Activated naive CD4-positive, alpha-beta T cell (primary cell): ENCODE measurements at places on chromosomes 12 and 14.

DNA sequence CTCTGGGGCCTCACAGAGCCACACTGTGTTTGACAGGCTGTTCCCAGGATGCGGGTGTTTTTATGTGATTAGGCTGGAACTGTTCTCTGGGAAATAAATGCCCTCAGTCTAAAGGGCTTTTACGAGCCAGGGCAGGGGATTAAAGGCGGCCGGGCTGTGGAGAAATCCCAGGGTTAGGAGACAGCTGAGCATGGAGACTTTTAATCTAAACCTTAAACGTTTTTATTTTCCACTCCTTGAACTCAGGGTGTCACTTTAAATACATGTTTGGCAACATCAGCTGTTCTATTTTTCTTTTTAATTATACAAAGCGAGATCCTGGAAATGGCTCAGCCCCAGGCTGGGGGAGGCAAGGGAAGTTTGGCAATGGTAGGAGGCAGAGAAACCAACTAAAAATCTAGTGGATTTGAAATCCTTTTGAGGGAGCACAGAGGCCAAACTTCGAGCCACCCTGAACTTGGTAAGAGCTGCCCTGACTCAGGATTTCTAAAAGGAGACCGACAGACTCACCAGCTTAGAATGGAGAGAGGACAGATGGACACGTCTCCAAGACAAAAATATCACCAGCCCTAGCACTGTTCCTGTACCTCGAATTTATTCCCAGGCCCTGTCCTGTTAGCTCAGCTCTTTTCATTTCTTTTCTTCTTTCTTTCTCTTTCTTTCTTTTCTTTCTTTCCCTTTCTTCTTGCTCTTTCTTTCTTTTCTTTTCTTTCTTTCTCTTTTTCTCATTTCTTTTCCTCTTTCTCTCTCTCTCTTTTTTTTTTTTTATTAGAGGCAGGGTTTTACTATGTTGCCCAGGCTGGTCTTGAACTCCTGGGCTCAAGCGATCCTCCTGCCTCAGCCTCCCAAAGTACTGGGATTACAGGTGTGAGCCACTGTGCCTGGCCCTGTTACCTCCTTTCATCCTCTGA lies 15.8 kb upstream of the ORAI1 start:
- no peak for DNase-seq

- DNase-seq: no peak
Observed at GRCh38 chr12:64968989-64969819, 144.8 kb downstream of the TBC1D30 start.

- no peak for DNase-seq
Observed at GRCh38 chr12:25197608-25198007, 2.6 kb downstream of the ETFRF1 start.

GRCh38 chr14:65210118-65210821 lies 108.0 kb upstream of the MAX start:
- DNase-seq: no peak

- no peak for DNase-seq
Observed at GRCh38 chr12:78559886-78560285, 304.7 kb upstream of the SYT1 start.

DNA sequence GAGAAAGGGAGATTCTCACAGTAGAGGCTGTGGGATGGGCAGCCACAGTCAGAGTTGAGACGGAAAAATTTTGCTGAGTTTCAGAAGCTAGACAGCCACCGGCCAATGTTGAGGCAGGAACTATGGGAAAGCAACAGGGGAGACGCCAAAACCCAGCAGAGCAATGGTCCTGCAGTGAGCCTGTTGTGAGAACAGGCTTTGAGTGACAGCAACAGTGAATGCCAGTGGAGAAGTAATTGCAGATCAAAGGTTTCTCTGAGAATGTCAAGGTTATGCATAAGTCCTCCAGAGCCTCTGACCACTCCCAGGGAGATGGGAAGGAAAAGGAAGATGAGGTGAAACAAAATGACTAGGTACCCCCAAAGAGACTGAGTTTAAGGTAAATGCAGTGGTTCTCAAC lies 54.2 kb upstream of the DAAM1 start:
- DNase-seq: no peak

GRCh38 chr14:22557846-22558220 lies 31.2 kb downstream of the DAD1 start:
- no peak for DNase-seq

DNA sequence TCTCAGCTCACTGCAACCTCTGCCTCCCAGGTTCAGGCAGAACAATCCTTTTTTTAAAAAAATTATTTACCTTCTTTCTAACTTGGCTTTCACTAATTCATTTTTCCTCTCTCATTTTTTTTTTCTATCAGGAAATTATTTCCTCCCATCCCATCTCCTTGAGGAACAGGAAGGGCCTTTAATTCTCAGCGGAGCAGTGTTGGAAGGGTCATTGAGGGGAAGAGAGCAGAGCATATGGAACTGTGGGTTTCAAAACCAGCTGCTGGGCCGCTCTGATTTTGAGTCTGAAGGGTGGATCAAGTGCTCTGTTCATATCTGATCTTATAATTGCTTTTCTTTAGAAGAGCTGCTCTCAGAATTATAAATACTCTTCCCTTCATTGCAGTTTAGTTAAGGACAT lies 29.0 kb downstream of the NUBPL start:
- no peak for DNase-seq

DNA sequence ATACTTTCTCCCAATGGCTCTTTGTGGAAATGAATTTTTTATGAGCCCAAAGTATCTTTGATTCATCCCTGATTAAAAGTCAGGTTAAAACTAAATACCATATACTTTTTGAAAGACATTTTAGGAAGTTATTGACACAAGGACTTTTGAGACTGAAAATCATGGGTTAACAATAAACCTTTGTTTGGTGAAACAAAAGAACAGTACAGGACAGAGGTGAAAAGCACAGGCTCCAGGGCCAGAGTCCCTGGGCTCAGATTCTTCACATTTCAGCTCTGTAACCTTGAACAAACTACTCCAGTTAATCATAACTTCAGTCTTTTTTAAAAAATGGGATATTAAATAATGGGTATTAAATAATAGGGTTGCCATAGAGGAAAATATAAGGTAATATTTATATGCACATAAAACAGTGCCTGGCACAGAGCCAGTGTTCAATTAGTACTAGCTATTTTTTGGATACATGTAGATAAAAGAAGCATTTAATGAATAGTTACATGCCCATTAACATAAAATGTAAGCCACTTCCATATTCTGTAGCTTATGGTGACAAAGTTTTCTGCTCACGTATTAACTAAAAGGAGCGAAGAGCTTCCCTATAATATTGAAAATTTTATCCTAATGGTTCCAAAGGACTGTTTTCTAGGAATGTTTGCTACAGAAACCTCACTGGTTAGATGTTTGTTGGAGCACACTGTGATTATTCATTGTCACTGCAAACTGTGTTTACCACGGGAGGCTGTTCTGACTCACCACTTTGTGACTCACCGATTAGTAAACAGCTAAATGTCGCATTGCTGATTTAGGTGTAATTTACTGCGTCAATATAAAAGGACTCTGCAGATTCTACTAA lies 255.4 kb downstream of the DAD1 start:
- DNase-seq: no peak

DNA sequence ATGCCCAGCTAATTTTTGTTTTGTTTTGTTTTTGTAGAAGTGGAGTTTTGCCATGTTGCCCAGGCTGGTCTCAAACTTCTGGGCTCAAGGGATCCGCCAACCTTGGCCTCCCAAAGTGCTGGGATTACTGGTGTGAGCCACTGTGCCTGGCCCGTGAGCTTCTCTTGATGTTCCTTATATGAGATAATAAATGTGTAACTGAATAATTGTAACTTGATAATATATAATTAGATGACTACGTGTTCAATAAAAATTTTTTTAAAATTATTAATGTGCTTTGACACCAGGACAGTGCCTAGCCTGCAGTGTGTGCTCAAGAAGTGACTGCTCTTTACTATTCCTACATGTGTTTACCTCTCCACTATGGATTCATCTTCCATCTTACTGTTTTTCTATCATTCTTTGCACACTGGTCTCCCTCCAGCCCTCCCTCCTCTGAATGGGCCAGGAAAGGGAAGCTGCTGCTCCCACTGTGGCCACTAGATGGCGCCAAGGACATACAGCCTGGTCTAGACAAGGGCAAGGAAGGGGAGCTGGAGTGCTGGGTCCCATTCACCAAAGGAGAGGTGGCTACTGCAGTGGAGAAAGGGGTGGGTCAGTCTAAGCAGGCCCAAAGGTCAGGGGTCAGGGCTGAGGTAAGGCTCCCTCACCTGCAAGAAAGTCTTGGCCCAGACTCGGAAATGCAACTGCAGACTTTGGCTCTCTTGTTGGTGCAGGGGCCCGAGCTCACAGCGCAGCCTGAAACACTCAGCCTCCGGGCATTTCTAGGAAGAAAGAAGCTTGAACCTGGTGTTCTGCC lies 14.7 kb upstream of the ZNF385A start:
- peak; percentile 82 for DNase-seq

GRCh38 chr12:5379749-5380496 lies 52.0 kb upstream of the NTF3 start:
- no peak for DNase-seq

GRCh38 chr14:56885825-56886224 lies 75.5 kb upstream of the OTX2 start:
- no peak for DNase-seq

DNA sequence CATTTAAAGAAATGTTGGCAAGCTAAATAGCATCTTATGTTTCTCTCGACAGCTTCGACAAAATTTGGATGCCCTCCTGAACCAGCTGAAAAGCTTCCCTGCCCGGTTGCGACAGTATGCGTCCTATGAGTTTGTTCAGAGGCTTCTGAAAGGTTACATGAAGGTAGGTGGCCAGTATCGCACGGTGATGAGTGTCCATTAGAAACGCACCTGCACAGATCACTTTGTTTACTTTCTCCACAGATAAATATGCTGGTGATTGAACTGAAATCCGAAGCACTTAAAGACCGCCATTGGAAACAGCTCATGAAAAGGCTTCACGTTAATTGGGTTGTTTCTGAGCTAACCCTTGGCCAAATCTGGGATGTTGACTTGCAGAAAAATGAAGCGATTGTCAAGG lies 36.5 kb downstream of the DYNC1H1 start:
- DNase-seq: no peak

DNA sequence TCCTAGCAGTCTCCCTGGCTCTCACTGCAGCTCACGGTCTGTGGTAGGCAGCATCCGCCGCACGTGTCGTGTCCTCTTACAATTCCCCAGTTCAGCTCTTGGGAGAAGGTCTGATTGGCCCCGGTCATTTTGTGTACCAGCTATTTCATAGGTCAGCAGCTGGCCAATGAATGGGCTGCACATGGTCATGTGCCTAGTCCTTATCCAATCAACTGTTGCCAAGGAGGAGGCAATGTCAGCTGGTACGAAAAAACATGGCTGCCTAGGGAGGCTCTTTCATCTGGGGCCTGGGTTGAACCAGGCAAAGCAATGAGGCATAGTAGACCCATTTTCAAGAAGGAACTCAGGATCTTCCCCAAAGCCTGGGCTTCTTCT lies 46.1 kb downstream of the RNFT2 start:
- DNase-seq: no peak

DNA sequence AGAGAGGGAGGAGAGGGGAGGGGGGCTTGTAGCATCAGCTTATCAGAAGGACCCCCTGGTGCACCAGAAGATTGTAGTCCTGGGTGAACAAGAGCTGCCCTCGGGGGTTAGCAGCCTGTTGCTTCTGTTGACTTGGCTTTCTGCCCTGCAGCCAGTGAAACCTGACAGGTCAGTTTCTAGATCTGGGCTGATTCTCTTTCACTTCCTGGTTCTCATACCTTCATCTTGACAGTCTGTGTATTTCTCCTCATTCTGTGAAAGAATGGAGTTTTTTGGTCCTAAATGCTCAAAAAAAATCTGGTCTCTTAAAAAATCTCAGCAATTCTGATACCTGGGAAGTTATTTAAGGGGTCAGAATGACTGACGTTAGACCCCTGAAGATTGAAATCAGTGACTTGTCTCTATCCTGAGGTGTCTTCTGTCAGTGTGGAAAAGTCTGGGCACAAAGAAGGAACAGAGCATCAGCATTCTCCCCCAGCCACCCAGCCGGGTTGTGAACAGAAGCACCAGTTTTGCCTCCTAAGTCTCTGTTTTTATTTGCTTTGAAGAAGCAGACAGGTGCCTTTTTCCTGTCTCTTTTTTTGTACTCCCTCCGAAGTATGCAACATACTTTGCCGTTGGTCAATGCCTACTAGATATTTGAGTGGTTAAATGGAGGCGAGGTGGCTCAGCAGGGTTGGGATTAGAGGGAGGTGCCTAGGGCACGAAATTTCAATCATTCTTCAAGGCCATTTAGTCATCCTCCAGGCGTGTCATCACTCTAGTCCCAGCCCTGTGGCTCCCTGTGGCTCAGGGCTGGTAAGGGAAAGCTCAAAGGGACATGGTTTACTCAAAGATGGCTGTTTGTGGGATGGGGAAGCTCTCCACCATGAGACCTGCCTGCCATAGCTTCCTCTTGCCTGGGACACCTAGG lies 24.0 kb downstream of the TTC9 start:
- DNase-seq: no peak

DNA sequence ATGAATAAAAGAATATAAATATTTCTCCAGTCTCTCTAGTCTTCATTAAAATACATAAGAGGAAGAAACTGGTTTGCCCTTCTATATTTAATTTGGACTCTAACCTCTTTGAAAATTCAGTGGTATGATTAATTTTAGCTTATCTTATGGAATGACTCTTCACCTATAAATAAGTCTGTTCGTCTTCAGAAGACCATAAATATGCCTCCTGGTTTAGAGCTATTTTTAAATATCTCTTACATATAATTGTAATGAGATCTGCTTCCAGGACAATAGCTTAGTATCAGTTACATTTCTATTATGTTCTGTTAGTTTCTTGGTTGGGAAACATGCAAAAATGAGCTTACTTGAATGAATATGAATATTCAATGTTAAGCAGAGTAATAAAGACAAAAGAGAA lies 257.5 kb upstream of the HMGA2 start:
- no peak for DNase-seq

DNA sequence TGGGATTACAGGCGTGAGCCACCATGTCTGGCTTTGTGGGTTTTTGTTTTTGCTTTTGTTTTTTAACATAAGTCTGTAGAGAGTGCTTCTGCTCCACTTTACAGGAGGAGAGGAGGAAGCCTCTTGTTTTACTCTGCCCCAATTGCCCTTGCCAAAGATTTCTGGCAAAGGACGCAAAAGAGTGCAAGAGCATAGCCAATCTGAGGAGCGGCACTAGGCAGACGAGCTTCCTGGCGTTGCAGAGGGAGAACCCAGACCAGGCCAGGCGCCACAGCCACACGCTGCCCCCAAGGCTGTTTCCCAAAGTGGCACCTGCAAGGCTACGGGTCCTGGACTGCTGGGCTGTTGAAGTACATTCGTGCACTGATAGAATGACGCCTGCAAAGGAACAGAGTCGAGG lies 96.2 kb downstream of the BBS10 start:
- DNase-seq: no peak
